ENCODE measurements at places on chromosomes 6 and 20.

DNA sequence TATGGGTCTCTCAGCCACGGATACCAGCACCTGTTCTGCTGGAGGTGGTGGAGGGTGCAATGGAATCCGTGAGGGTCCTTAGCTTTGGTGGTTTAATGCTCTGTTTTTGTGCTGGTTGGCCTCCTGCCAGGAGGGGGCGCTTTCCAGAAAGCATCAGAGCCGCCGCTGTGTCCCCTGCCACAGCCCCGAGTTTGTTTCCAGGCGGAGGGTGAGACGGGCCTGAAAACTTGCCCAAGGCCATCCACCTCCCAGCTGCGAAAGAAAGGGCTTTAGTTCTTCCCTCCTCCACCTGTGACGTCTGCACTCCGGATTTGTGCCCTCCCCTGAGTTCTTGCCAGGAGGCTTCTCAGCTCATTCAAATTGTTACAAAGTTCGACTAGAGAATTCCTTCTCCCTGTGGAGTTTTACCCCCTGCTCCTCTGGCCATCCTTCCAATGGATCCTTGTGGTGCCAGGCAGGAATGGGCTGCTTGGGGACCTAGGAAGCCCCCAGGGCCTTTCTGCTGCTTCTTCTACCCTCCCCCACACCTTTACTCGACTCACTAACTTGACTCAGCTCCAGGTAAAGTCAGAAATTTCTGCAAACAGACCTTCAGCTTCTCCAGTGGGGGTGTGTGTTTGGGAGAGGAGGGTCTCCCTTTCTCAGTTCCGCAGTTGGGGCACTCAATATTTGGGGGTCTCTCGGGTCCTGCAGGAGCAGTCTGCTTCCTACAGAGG, 873.7 kb downstream of the KIF16B start:
- no peak for DNase-seq

DNA sequence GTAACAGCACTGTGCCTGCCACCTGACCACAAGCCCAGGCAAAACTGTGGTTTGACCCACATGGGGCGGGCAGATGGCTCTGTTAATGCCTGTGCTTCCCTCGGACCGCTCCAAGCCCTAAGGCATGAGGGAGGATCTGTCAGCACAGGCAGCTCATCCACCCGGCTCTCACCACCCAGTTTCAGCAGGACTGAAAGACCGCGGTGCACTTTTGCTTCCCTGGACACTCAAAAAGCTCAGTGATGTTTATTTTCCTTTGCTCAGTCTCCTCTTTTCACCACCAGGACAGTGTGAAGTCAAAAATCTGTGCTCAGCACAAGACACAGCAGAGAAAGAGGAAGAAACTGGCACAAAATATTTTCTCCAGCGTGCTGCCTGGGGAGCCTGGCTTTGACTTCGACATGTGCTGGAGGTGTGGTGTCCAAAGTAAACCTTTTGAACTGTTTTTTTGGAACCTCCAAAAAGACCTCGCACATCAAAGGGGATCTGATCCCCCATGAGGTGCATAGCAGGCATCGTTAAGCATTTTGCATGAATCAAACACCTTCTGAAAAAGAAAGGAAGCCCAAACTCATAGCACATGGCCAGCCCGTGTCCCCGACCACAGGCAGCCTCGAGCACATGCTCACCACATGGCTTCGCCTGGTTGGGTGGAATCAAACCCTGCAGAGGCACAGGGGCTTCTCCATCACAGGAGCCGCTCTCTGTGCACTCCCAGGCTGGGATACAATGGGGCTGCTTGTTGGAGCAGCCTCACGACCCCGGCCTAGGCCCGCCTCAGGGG, 441.7 kb upstream of the JARID2 start:
- peak; percentile 61 for DNase-seq

GRCh38 chr6:147699637-147700036, 191.1 kb downstream of the SAMD5 start:
- peak; percentile 54 for DNase-seq

DNA sequence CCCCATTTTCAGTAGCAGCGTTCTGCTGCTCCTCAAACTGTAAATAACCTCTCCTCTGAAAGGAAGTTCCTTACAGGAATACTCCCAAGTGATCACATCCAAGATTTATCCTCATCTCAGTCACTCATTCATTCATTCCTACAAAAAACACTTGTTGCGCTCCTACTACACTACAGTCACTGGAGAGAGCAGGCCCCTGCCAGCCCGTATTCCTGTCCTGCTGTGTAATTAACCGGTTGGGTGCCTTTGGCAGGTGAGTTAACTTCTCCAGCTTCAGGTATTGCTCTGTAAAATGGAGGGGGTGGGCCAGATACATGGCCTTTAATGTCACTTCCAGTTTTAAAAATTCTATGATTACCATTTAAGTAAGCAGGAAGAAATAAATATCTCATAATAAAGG, 15.0 kb upstream of the ZBTB24 start:
- DNase-seq = no peak

DNA sequence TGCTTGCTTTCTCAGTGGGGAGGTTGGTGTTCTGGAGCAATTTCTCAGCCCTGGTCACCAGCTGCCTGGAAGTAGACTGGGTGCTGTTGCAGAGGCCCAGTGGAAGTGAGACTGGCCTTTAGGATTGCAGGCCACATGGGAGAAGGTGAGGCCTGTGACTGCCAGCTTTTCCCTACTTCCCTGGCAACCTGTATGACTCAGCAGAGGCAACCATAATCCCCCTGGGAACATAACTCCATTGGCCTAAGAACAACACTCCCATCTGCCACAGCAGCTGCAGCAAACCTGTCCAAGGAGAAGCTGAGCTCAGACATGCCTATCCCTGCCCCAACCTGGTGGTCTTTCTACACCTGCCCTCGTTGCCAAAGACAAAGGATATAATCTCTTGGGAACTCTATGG, 473.5 kb upstream of the SPTLC3 start:
- DNase-seq = no peak

DNA sequence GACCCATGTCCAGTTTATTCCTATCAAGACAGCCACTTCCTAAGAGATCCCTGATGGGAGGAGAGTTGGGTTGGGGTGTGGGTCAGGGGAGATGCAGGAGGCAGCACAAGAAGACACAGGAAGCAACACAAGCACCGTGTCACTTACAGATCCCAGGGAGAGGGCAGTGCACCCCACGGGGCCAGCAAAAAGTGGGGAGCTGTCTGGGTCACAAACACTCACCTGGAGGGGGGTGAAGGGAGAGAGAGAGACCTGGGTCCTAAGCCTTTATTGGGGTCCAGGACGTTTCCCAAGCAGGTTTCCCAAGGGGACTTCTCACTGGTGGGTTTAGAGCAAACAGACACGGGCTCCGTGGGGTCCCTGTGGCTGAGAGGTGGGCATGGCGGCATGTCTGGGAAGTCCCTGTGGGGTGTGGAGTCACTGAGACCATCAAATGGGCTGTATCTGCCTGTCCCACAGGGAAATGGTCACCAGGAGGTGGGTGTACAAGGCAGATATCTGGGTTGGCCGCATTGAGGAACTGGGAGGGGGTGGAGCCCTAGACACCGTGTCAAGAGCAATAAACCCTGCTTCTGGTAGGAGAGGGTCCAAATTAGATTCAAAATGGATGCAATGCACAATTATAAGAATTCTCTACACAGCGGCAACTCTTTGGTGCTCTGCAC, 1.6 kb upstream of the CD93 start:
- no peak for DNase-seq

GRCh38 chr20:7416382-7416781, 523.9 kb downstream of the HAO1 start:
- DNase-seq = no peak

DNA sequence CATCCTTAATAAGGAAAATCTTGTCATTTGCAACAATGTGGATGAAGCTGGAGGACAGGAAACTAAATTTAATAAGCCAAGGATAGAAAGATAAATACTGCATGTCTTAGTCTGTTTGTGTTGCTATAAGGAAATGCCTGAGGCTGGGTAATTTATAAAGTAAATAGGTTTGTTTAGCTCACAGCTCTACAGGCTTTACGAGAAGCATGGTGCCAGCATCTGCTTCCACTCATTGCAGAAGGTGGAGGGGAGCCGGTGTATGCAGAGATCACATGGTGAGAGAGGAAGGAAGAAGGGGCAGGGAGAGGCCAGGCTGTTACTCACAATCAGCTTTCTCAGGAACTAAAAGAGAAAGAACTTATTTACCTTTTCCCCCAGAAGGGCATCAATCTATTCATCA, 118.9 kb upstream of the SMLR1 start:
- DNase-seq = no peak

DNA sequence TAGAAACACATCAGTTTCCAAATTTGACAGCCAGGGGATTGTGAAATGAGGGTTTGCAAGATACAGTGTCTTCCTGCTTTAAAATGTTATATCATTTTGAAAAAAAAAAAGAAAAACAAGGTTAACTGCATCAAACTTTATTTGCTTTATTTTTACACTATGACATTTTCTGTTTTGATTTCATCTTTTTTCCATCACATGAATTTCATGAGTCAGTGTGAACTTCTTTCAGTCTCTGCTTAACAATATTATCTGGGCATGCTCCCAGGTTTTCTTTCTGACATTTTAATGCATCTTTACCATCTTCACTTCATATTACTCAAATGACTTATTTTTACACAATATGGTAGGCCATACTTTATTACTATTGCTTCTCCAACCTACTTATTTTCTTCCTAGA, 1.9 kb downstream of the NCOA7 start:
- DNase-seq = peak; percentile 57
